ENCODE measurements at places on chromosomes 16 and 17.

DNA sequence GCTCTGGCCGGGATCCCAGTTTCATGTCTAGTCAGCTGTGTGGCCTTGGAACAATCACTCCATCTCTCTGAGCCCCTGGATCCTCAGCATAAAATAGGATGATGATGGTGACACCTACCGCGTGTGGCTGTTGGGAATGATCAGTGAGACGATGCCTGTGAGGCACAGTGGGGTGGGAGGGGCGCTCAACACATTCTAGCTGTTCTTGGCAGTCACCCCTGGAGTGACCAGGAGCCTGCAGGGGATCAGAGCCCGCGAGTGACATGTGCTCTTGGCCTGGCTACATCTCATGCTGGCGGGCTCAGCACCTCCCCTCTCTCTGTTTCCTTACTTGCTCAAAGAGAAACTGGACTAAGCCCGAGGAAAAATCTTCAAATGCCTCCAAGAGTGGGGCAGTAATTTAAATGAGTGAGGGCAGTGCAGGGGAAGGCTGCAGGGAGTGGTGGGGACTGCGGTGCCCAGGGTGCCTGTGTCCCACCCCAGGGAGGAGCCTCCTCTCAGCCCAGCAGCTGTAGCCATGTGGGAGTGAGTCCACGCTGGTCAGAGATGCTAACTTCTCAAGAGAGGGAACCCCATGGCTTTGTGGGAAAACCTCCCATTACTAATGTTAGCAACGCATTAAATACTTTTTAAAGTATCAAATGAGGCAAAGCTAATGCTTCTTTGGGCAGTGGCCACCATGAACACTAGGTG, 23.1 kb upstream of the DOK4 start:
- no peak for DNase-seq

DNA sequence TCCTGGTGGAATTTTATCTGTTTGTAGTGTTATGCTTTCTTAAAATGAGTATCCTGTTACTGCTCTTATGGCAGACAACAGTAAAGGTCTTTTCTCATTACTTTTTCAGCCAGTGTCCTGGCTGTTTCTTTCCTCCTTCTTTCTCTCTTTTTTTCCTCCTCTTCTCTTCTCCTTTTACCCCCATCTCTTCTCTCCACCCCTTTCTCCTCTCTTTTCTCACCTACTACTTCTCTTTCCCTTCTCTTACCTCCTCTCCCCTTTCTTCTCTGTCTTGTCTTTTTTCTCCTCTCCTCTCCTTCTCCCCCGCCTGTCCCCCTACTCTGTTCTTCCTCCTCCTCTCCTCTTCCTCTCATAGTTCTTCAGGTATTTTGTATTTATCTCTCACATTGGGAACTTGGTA, 48.9 kb downstream of the CPD start:
- no peak for DNase-seq

DNA sequence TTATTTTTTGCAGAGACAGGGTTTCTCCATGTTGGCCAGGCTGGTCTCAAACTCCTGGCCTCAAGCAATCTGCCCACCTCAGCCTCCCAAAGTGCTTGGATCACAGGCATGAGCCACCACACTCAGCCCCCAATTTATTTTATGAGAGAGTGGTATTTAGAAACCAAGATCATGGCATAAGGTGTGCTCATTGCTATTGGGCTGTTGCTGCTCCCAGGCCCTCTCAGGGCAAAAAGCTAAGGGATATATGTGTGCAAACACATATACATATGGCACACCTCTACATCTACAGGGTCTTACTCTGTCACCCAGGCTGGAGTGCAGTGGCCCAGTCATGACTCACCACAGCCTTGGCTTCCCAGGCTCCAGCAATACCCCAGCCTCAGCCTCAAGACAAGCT, 15.0 kb upstream of the CMTM4 start:
- no peak for DNase-seq

DNA sequence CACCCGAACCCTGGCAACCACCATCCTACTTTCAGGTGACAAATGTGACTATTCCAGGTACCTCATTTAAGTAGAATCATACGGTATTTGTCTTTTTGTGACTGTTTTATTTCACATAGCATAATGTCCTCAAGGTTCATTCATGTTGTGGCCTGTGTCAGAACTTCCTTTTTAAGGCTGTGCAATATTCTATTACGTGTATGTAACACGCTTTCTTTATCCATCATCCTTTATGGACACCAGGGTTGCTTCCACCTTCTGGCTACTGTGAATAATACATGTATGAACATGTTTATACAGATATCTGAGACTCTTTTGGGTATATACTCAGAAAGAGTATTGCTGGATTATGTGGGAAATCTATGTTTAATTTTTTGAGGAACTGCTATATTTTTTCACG, 28.7 kb upstream of the RSL1D1 start:
- DNase-seq: no peak

GRCh38 chr16:56753410-56753809, 23.5 kb downstream of the NUP93 start:
- no peak for DNase-seq

Measured in cerebellar cortex (tissue), 1 donor.